ENCODE measurements at places on chromosomes 4 and X.

DNA sequence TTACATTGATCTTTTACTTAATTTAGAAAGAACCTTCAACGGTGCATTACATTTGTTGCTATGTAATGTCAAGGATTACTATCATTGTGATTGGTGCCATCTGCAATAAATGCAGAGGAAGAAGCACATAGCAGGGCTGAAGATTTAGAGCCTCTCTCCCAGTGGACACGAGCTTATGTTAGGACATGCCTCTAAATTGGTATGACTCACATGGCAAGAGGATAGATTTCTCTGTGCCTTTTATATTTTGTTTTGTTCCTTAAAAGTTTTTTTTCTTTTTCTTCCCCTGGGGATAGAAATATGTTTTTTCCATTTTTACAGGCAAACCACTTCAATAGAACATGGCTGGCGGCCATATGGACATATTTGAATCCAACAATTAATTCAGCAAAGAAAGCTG is 205.0 kb upstream of the HAND2 start:
- no peak for DNase-seq

DNA sequence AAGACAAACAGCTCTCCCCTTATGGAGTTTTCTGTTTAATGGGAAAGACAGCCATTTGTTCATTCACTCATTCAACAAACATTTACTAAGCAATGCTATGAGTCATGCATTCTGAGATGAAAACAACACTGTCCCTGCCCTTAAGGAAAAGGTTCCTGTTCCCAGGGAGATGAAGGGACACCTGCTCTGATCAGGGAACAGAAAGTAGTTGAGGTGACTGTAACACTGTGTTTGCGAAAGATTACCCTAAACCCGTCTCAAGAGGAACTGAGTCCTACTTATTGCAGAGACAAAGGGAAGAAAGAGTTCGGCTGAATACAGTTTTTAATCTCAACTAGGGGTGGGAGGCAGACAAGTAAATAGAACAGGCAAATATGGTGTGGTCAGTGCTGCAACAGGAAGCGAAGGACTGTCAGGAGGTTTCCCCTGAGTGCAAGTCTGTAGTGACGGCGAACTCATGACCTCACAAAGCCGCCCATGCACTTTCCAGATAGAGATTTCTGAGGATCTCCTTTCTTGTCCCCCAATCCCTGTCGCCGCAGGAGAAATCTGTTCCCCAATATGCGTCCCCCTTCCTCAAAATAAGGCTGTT is 712 bp downstream of the STX18 start:
- no peak for DNase-seq

DNA sequence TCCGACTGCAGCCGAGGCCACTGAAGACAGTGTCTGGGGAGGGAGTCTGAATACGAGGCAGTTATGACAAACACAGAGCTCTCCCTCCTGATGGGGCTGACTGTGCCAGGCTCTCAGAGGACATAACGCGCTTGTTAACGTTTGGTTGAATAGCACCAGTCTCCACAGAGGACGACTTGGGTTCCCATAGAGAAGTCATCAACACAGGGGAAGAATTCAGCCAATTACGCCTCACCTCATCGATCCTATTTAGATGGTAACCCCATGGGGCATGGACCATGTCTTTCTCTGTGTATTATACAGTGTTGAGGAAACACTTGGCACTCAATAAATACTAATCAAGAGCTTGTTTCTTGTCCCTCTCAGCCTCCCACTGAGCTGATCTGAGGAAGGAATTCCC is 642.6 kb upstream of the LCORL start:
- no peak for DNase-seq

DNA sequence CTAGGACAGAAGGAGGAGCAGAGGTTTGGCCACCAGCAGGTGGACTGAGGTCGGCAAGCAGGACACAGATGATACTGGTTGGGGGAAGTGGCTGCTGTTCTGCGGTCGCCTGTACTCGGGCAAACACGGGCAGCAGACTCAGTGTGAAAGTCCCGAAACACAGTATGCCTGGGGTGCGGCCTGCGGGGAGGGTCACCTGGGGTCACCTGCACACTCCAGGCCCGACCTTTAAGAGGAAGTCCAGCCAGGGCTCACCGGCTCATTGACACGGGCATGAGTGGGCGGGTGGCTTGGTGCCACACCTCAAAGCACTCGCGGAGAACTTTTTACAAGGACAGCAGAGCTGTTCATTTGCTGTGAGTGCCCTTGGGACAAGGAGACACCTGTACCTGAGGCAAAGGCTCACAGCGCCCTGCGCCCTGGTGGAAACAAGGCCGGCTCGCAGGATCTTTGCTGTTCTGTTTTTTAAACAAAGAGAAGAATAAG is 71.5 kb upstream of the MXD4 start:
- DNase-seq, result no peak

GRCh38 chr4:67452100-67452845 is 93.0 kb downstream of the CENPC start:
- DNase-seq, result no peak

DNA sequence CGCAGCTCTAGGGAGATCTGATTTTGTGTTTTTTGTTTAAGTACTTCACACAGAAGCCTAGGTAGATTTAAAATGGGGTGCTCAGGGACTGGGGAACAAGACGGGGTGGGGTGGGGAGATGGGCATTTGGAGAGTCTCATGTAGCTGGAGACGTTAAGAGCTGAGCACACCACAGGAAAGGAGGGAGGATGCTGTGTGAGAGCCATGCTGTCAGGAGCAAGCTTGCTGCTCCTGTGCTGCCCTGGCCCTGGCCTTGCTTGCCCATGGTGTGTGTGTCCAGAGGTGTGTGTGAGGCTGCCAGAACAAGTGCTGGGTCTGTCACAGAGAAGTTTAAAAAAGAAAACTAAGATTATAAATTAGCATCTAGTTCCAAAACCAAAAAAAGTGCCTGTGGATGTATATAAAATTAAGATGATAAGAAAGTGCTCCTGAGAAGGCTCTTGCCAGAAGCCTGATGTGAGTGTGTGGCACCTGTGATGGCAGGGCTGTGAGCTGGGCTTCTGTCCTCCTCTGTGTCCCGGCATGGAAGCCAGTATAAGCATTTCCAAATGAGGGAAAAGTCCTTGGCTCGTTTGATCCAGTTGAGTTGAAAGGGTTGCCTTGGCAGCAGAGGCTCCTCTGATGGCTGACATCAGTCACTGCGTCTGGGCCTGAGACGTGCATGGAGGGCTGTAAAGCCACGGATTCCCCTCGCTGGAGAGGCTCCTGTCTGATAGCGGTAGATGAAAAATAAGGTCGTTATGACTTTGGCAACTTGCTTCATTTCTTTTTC is 63.5 kb downstream of the NELFA start:
- DNase-seq, result no peak
